ENCODE measurements at places on chromosomes 6 and 20. TPM values are rescaled to one million over a fixed set of nuclear protein-coding genes. Genes with fewer than 3 reads are reported as not detected.
A peak's percentile ranks its signal among the peaks of the same experiment; 100 is the strongest.

- H3K27ac ChIP-seq = no peak overlapping the region
- no peaks in the 10 kb centered on the region for H3K36me3 ChIP-seq
- no peak overlapping the region for H3K4me3 ChIP-seq
- no peaks in the 10 kb centered on the region for H3K4me1 ChIP-seq
- no peak for DNase-seq
These were observed 84.3 kb upstream of the TMEM30A start for GRCh38 chr6:75368864-75369402.

DNA sequence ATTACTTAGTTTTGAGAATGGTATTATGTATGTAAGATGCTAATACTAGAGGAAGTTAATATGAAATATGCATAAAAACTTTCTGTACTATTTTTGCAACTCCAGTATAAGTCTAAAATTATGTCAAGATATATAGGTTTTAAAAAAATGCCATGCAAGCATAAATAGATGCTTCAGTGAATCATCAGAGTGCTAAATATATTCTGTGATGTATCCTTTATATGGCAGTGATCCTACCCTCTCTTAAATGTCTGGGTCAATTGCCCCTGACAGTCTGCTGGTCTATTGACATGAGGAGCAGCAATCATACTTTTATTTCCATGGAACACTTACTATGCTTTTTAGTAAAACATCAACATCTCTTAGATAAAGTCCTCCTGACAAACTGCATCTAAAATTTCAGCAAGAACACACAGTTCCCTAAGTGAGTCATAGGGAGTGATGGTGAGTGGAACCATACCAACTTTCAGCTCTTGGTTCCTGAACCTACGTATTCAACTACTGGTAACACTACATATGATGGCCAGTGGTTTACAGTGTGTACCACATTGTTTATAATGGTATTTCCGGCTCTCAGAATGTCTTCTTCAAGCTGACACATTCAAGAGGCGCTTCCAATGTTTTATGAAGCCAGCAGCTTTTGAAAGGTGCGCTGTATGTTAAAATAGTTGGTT is 928.7 kb upstream of the GJE1 start:
- H3K27ac ChIP-seq = no peak overlapping the region
- DNase-seq = no peak
- H3K27me3 ChIP-seq = no peaks in the 10 kb centered on the region
- H3K4me3 ChIP-seq = no peak overlapping the region
- H3K4me1 ChIP-seq = no peaks in the 10 kb centered on the region

DNA sequence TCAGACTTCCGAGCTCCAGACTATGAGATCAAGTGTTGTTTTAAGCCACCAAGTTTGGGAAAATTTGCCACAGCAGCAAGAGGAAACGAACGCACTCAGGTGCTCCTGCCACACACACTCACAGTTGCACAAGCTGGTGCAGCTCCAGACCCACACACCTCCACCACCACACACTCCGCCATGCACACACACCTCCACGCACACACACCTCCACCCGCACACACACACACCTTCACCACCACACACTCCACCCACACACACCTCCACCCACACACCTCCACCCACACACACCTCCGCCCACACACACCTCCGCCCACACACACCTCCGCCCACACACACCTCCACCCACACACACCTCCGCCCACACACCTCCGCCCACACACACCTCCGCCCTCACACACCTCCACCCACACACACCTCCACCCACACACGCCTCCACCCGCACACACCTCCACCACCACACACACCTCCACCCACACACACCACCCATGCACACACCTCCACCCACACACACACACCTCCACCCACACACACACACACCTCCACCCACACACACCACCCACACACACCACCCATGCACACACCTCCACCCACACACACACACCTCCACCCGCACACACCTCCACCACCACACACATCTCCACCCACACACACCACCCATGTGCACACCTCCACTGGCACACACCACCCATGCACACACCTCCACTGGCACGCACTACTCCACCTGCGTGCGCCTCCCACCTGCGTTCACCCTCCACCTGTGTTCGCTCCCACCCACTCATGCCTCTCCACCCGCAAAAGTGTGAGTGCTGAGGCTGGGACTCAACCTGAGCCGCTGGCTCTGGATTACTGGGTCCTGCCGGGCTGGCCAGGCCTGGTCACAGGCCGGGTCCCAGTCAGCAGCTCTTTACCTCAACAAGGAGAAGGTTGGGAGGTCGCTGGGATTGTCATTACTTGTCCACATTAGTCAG is 175.6 kb downstream of the BMP7 start:
- H3K4me3 ChIP-seq = no peak overlapping the region
- no peak for DNase-seq
- H3K27me3 ChIP-seq = peaks cover 1% of the 10 kb centered on the region

DNA sequence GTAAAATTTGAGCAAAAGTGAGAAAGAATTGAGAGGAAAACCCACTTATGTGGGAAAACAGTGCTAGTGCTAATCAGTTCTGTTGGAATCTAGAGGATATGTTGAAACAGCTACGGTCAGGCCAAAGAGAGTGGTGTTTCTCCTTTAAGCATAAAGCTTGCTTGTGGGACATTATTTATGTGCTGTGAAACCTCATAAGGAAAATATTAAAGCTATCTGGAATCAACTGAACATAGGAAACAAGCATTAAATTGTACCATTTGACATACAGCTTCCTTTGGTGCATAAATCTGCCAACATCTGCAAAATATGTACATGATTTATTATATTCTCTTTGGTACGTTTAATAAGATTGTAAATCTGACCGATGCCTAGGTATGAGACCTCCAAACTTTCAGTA is 182.5 kb upstream of the PDE10A start:
- H3K27ac ChIP-seq = no peak overlapping the region
- no peak overlapping the region for H3K4me3 ChIP-seq
- H3K4me1 ChIP-seq = peaks cover 3% of the 10 kb centered on the region
- no peak for DNase-seq

DNA sequence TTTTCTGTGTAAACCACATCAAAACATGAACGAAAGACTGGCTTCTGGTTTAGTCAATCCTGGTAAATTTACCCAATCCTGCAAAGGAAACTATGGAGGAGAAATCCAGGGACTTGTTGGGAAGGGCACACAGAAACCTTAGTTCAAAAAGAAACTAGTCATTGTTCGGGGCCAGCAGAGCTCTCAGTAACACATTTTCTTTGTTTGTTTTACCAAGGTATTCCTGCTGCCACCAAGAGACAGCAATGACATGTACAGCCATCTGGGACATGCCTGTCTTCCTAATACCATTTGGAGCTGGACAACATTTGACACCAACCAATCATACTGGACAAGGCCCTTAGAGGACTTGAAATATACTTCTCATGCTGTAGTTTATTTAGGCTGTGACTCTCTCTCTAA is 8.3 kb downstream of the OARD1 start:
- peaks cover 20% of the 10 kb centered on the region for H3K4me1 ChIP-seq
- no peak overlapping the region for H3K4me3 ChIP-seq
- H3K27ac ChIP-seq = no peak overlapping the region

DNA sequence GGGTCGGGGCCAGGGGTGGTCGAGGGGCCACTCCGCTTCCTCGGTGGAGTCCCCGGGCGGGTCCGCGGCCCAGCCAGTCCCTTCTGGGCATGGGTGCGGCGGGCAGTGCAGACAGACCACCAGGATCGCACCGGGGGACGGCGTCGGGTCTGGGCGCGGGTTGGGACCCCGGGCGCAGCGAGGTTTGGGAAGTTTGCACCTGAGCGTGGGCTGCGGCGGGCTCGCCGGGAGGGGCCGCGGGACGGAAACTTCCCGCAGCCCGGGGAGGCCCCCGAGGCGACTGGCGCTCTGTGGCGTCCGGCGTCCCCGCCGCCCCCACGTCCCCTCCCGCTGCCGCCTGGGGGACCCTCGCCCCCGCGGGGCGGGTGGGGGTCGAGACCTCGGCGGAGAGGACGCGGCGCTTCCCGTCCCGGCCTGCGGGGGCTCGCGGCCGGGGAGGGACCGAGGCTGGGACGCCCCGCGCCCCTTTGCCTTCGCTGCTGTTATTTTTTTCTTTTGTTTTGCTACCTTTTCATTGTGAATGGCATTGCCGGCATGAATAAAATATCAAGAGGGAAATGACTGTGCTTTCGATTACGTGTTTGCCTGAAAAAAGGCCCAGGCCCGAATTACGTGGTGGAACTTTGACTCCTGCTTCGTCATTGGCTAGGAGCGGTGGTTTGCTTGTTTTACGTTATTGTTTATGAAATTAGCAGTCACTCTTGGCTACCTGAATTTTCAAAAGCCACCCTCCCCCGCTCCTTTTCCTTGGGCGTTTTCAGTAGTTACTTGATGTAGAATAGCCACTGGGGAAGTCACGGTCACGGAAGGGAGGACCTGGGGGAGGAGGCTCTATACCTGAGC is 703 bp downstream of the SNX9 start:
- peaks cover 25% of the 10 kb centered on the region for H3K4me1 ChIP-seq
- peaks cover 24% of the 10 kb centered on the region for H3K27me3 ChIP-seq
- peaks cover 12% of the 10 kb centered on the region for H3K36me3 ChIP-seq
- peak overlapping the region; percentile 79 for H3K4me3 ChIP-seq

- no peaks in the 10 kb centered on the region for H3K36me3 ChIP-seq
- peaks cover 61% of the 10 kb centered on the region for H3K4me1 ChIP-seq
- peaks cover 3% of the 10 kb centered on the region for H3K27me3 ChIP-seq
- no peak overlapping the region for H3K4me3 ChIP-seq
These were observed 10.3 kb upstream of the ZNF831 start for GRCh38 chr20:59153355-59153681.

- H3K27ac ChIP-seq = no peak overlapping the region
- no peak for DNase-seq
- H3K4me1 ChIP-seq = no peaks in the 10 kb centered on the region
These were observed 21.8 kb downstream of the PDYN start for GRCh38 chr20:1971893-1972586.

DNA sequence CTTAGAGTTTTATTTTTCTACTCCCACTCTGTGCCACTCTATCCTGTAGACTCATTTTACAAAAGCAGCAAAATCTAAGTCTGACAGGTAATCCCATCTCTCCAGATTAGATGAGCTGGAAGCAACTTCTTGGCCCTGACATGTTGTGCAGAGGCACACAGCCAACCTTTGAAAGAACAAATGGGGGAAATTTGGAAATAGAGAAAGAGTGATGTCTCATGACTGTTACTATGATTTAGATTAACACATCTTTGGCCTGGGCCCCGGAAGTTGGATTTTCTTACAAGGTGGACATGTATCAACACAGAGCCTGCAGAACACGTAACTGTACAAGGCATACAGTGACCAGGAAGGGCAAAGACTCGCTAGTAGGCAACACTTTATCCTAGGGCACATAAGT is 227.7 kb downstream of the MYLK4 start:
- no peak overlapping the region for H3K27ac ChIP-seq
- peaks cover 9% of the 10 kb centered on the region for H3K36me3 ChIP-seq
- DNase-seq = no peak
- H3K27me3 ChIP-seq = peaks cover 44% of the 10 kb centered on the region

- no peaks in the 10 kb centered on the region for H3K36me3 ChIP-seq
- H3K27ac ChIP-seq = no peak overlapping the region
- DNase-seq = no peak
- no peaks in the 10 kb centered on the region for H3K4me1 ChIP-seq
- H3K4me3 ChIP-seq = no peak overlapping the region
These were observed 42.2 kb upstream of the SPTLC3 start for GRCh38 chr20:12966468-12967085.

DNA sequence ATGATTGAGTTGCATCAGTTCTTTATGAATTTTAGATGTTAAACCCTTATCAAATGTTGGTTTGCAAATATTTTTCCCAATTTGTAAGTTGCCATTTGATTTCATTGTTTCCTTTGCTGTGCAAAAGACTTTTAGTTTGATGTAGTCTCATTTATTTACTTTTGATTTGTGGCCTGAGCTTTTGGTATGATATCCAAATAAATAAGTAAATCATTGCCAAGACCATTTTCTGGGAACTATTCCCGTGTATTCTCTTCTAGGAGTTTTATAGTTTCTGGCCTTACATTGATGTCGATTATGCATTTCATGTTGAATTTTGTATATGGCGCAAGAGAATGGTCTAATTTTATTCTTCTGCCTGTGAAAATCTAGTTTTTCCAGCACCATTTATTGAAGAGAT is 13.4 kb downstream of the AIG1 start:
- H3K27ac ChIP-seq = no peak overlapping the region
- DNase-seq = no peak
- peaks cover 21% of the 10 kb centered on the region for H3K36me3 ChIP-seq
- no peak overlapping the region for H3K4me3 ChIP-seq

DNA sequence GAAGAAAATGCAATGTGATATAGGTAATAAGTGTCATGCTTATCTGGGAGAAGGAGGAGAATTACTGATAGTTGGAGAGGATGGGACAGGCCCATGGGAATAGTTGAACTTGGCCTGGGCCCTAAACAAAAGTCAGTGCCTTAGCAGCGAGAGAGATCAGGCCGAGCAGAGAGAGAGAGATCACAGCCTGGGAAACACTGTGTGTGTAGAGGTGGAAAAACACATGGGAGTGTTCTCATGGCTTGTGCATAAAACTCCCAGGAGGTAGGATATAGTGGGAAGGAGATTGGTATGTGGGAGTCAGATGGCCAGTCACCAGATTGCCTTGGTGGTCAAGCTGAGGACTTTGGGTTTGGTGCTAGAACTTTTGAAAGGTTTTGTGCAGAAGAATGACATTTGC is 47.6 kb downstream of the FIG4 start:
- H3K27me3 ChIP-seq = no peaks in the 10 kb centered on the region
- H3K4me3 ChIP-seq = no peak overlapping the region
- H3K27ac ChIP-seq = no peak overlapping the region
- peaks cover 7% of the 10 kb centered on the region for H3K36me3 ChIP-seq
- H3K4me1 ChIP-seq = no peaks in the 10 kb centered on the region

- no peak overlapping the region for H3K27ac ChIP-seq
- H3K4me3 ChIP-seq = no peak overlapping the region
- DNase-seq = no peak
- peaks cover 9% of the 10 kb centered on the region for H3K4me1 ChIP-seq
These were observed 6.8 kb downstream of the JAG1 start for GRCh38 chr20:10667077-10667401.

GRCh38 chr6:35024551-35025054 is 116.5 kb downstream of the TCP11 start:
- no peak for DNase-seq
- H3K36me3 ChIP-seq = no peaks in the 10 kb centered on the region
- H3K4me3 ChIP-seq = no peak overlapping the region
- H3K27me3 ChIP-seq = no peaks in the 10 kb centered on the region
- H3K27ac ChIP-seq = no peak overlapping the region

- H3K4me3 ChIP-seq = no peak overlapping the region
- H3K27ac ChIP-seq = no peak overlapping the region
- H3K4me1 ChIP-seq = no peaks in the 10 kb centered on the region
- peaks cover 32% of the 10 kb centered on the region for H3K27me3 ChIP-seq
- no peaks in the 10 kb centered on the region for H3K36me3 ChIP-seq
- no peak for DNase-seq
These were observed 5.9 kb downstream of the NHSL1 start for GRCh38 chr6:138493413-138493812.

The SH3BGRL2 gene
- 0.13 TPM for total RNA-seq

The SIM1 gene
- not detected for total RNA-seq

The SRSF12 gene
- total RNA-seq = not detected

The XPO5 gene
- 57.6 TPM for total RNA-seq

The PRICKLE4 gene
- total RNA-seq = 0.40 TPM

The SLC52A3 gene
- not detected for total RNA-seq

The BFSP1 gene
- 0.55 TPM for total RNA-seq

The KIF6 gene
- not detected for total RNA-seq

The BMP5 gene
- total RNA-seq = not detected

The DCDC2 gene
- total RNA-seq = not detected

The MAS1 gene
- total RNA-seq = not detected

The OTOR gene
- not detected for total RNA-seq

The CEP250 gene
- total RNA-seq = 72.1 TPM

The SIRPB2 gene
- not detected for total RNA-seq

The PI16 gene
- not detected for total RNA-seq

The ARG1 gene
- not detected for total RNA-seq

The SLC22A2 gene
- total RNA-seq = not detected

The DPPA5 gene
- total RNA-seq = not detected
